ENCODE measurements at places on chromosomes 4 and X.

DNA sequence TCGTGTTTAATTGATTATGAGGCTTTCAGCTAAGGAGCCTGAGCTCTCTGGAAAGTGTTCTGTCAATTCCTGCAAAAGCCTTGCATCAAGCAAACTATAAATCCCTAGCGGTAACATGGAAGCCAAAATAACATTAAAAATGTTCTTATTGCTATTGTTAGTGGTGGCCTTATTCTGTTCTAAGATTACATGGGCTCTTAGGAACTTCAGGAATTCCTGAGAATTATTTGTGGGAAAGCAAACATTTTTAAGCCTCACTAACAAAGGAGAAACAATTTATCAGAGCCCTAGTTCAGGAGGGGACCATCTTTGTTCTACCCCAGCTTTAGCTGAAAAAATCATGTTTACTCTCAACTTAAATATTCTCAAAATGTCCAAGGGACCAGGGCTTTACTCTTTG is 119.6 kb downstream of the PAPSS1 start:
- DNase-seq, result no peak

DNA sequence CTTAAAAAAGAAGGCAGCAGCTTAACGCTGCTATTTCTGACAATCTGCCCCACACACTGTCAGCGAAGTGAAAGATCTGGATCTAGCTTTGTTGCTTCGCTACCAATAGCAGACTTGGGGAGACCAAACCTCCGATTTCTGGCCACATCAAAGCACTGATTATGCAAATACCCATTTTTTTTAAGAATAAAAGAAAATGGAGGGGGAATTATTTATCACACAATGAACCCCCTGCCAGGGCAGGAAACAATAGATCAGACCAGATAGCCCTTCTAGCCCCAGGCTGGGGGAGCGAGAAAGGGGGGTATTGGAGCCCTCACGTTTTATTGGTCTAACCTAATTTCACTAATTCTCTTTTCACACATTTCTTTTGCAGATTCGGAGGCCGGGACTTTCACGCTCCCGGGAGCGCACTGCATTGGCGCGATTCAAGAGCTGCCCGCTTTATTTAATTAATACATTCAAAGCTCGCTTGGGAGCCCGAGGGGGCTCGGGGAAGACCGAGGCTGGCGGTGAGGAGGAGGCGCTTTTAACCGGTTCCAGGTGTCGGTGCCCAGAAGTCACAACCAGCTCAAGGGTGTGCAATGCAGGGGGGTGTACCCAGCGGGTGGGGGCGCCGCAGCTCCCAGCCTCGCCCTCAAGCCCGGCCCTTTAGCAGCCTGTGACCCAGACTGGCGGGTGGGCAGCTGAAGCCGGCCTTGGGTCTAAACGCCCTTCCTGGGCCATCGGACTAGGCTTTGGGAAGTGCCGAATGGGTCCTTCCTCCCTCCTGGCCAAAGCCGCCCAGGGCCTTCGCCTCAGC is 5.5 kb downstream of the NEUROG2 start:
- DNase-seq, result no peak

GRCh38 chr4:151129796-151130195 is 30.4 kb downstream of the RPS3A start:
- no peak for DNase-seq

DNA sequence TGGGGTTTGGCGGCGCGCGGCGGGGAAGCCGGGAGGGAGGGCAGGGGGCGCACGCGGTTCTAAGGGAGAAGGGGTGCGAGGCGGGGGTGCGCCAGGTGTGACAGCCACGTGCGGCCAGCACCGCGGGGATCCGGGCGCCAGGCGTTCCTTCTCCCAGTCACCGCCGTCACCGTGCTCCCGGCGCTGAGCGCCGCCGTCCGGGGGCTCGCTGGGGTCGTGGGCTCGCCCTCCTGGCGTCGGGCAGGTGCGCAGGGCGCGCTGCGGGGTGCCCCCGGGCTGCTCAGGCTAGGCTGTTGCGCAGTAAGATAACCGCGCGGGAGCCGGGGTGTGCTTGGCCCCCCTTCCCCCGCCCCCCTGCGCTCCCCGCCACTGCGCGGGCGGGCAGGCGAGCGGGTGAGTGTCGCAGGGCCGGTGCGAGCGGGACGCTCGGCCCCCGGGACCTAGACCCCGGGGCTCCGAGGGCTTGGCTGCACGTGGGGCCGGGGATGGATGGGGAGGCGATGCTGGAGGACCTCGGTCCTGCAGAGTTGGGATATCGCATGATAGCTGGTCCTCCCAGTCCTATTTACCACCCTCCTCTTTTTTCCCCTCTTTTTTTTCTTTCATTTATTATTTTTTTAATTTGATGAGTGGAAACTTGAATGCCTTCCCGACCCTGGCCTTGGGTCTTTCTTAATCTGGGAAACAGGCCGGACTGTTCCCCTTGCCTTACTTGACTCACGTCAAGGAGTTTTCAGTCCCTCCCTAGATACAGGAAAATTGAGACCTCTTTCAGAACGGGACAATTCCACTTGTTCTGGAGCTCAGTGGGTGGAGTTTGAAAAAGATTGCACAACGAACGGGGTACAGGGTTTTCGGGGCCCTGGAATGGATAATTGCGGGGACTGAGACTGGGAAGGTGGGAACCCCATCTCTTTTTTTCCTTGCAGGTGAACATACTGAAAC is 797 bp downstream of the TXLNG start:
- DNase-seq, result peak; percentile 63

- DNase-seq, result no peak
These were observed 18.3 kb upstream of the PGRMC2 start for GRCh38 chr4:128305942-128306341.

GRCh38 chrX:7127056-7127455 is 20.5 kb upstream of the STS start:
- no peak for DNase-seq

DNA sequence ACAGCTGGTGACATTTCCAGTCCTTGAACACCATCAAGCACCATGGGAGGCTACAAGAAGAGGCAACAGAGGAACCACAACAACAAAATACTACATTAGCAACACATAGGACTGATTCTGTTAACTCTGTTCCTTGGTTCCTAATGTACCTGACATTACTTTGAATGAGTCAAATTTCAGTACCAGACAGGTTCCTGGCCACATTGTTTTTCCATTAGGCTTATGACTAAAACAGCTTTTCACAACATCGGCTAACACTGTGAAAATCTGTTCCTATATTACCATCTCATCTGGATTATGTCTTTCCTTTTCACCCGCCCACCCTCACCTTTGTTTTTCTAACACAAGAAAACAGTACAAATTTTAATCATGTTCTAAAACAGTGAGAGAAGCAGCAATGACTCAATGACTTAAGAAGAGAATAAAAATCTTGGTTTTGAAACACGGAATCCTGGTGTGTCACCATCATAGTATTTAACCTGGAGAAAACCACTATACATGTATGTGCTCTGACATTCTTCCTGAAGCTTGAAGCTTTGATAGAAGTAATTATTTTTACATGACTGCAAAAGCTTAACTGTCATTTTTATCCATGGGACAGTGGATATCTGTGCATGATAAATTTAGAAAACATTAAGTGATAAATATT is 143.9 kb downstream of the SCFD2 start:
- no peak for DNase-seq

GRCh38 chrX:54747733-54748393 is 50.2 kb downstream of the ITIH6 start:
- DNase-seq, result no peak

GRCh38 chr4:147477439-147477838 is 3.5 kb upstream of the EDNRA start:
- no peak for DNase-seq

DNA sequence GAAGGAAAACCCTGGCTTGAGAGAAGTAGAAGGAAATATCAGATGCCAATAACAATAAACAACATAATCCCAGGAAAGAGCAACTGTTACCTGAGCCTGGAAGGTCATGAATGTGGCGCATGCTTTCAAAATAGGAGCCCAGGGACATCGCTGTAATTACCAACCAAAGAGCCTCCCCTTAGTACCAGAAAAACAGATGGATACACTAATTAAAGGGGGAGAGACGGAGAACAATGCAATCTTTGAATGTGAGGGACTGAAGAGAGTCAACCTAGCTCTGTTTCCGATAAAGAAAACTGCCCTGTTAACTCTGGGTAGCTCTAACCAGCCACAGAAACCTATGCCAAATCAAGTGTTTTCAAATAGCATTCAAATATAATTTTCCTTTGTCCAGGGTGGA is 161.4 kb downstream of the ENOX2 start:
- DNase-seq, result no peak

- no peak for DNase-seq
These were observed 192.2 kb downstream of the KCTD8 start for GRCh38 chr4:44256414-44256813.

DNA sequence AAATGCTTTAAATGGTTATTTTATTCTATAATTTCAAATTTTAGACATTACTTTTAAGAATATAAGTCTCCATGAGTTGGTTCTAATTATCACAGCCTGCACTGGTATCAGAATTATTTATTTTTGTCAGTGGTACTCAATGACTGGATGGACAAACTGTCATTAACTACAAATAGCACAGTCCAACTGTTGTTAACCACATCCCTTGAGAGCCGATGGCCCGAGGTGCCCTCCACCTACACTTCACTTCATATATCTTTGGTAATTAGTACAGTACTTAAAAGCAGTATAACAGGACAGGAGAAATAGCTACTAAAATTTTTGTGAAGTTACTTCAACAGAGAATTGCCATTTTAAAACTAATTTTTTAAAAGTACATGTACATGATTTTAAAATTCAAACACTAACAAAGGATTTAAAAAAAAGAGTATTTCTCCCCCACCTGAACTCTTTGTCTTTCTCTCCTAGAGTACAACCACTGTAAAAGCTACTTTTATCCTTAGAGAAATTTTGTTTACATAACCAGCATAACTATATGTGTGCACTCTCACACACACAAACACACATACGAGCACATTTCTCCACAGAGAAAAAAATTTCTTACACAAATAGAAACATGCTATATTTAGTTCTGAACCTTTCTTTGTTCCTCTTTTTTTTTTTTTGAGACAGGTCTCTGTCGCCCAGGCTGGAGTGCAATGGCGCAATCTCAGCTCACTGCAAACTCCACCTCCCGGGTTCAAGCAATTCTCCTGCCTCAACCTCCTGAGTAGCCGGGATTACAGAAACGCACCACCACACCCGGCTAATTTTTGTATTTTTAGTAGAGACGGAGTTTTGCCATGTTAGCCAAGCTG is 6.5 kb downstream of the TIFA start:
- no peak for DNase-seq

GRCh38 chrX:103932133-103932532 is 30.3 kb upstream of the TMSB15B start:
- no peak for DNase-seq

- no peak for DNase-seq
These were observed 60.0 kb downstream of the ATP8A1 start for GRCh38 chr4:42596918-42597317.

- DNase-seq, result no peak
These were observed 958.6 kb downstream of the STIM2 start for GRCh38 chr4:27819246-27819645.

DNA sequence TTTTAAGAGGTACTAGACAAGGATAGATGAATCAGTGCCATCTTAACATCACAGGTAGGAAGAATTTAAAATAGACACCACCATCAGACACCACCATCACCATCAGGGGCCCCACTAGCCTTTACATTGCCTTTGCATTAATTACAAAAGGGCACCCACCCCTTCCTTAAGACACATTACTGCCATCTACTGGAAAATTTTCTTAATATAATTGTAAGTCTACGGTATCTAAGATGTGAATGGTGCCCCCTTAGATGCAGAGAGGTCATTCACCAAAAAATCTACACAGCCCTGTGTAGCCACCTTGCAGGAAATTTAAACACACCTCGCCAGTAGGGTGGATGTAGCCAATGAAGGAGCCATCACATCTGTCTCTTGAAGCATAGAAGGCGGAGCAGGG is 184.1 kb downstream of the MID1IP1 start:
- DNase-seq, result no peak

DNA sequence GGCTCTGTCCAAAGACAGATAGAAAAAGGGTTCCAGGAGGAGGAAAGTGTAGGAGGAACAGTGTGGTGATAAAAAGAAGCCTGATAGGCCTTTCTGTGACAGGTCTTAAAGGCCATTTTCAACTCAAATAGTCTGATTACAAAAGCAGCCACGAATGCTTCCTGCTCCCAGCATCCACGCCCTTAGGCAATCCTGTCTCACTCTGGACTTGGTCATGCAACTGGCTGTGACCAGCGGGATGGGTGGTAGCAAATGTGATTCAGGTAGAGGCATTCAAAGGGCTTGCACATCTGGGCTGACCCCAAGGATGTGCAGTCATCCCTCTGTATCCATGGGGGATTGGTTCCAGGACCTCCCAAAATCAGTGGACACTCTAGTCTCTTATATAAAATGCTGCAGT is 14.4 kb upstream of the SEPSECS start:
- no peak for DNase-seq

DNA sequence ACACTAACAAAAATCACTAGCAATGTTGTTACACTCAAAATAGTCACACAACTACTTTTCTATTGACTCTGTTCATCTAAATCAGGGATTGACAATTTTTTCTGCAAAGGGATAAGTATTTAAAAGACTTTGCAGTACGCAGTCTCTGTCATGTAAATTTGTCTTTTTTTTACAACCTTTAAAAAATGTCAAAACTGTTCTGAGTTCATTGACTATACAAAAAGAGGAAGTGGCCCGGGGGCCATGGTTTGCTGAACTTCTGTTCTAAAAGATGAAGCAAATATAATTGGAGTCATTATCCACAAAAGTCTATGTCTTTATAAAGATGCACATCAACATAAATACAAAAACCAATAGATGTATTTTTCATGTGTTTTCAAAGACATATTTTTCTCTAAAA is 1310.3 kb downstream of the RPA4 start:
- no peak for DNase-seq

- DNase-seq, result no peak
These were observed 51.5 kb downstream of the SEL1L3 start for GRCh38 chr4:25811374-25811690.

DNA sequence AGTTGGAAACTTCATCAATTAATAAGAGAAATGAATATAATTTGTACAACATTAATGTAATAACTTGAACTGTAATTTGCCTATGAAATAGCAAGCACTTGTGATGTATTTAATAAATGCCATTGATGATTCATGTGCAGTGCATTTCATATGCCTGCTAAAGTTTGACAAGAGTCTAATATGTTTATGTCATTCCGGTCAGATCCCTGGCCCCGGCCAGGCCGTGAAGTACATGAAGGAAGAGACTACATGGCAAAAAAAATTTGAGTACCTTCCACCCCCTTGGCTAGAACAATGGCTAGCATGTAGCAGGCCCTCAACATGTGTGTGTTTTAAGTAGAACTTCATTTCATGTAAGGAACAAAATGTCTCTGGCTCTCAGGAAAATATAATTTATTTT is 161.3 kb downstream of the ATP10D start:
- DNase-seq, result no peak

DNA sequence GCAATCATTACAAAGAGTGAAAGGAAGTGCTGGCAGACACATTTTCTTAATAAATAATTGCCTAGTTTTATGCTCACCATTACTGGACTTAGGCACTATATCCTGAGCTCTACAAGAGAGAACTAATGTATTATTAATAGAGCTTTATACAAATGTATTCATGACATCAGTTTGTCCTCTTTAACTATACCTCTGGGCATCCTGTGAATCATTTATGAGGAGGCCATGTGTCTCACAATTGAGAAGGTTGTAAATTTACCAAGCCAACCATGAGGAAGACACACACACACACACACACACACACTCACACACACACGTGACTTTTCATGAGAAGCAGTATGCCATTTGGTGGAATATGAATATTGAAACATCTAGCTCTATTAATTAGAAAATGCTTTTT is 728.2 kb downstream of the ARAP2 start:
- DNase-seq, result no peak

Measured in stimulated activated CD8-positive, alpha-beta memory T cell treated with anti-CD3 and anti-CD28 coated beads, Interleukin-7, amount 100 ng/mL, for 4 hours (primary cell).